ENCODE measurements at places on chromosomes 7 and 10.

DNA sequence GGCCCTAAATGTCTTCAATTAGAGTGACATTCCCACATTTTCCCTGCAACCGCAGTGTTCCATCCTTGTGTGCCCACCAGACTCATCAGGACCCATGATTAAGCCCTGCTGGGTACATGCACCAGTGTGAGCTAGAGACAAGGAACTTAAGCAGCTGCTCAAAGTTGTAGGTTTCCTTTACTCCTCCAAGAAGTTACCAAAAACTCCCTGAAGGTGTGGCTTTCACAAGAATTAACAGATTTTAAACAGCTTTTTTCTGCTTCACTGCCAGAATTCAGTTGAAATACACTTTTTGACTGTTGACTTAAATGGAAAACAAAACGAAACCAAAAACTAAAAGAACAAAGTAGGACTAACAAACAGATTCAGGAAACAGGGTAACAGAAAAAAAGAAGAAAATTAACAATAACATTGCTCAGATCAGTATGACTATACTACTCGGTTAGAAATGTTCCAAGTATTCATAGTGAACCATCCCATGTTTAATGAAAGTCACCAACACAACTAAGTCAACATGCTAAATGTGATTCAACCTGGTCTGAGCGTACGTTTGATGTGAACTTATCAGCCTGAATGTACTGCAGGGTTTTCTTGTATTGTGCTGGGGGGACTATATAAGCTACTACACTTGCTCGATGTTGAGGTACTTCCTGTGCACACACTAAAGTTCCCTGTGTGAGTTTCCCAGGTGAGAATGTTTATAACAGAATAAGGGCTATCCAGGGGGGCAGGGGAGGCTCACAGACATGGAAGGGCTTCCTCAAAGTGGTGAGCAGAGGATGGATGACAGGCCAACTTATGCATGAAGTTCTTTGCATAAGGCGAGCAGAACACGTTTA lies 22.2 kb downstream of the SLC37A3 start:
- H3K4me3 ChIP-seq = peak overlapping the region; percentile 88
- DNase-seq = no peak
- peaks cover 7% of the 10 kb centered on the region for H3K4me1 ChIP-seq
- H3K27me3 ChIP-seq = no peaks in the 10 kb centered on the region
- peak overlapping the region; percentile 93 for H3K27ac ChIP-seq

DNA sequence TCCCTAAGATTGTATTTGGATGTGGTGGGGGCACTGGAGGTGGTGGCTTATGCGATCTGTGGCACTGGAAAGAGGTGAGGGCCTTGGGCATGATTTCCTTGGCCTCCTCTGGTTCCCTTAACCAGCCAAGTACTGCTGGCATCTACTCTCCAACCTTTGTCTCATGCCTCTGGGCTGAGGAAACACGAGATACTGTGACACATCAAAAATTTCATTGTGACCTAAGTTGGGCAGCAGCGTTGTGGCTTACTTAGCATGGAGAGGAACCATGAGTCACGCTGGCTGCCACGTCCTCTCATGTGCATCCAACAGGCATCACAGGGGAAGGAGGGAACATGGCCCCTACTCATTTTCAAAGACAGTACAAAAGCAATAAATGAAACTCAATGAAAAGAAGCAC lies 29.7 kb upstream of the GSDME start:
- no peaks in the 10 kb centered on the region for H3K27me3 ChIP-seq
- DNase-seq = no peak
- no peaks in the 10 kb centered on the region for H3K4me1 ChIP-seq
- H3K27ac ChIP-seq = no peak overlapping the region

- peak; percentile 37 for DNase-seq
- H3K27ac ChIP-seq = peak overlapping the region; percentile 91
- peaks cover 27% of the 10 kb centered on the region for H3K4me1 ChIP-seq
Observed at GRCh38 chr10:61896854-61897661, 4.4 kb upstream of the ARID5B start.

DNA sequence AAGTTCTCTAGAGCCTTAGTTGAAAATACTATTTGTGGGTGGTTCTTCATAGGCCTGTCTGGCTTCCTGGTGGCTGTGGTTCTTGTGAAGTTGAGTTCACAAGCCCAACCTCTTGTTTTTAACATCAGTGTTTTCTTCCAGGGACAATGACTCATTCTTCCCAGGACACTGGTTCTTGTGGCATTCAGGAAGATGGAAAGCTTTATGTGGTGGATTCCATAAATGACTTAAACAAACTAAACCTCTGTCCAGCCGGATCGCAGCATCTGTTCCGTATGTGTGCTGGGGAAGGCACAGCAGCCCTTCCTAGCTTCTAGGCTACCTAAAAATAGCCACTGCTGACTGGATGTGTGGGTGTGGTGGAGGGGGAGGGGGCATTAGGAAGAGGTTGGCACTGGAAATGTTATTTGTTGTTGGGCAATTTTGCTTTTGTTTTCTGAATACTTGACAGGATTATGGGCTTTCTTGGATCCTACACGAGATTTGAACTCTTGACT lies 3.9 kb downstream of the LSMEM1 start:
- H3K4me3 ChIP-seq = no peak overlapping the region
- DNase-seq = no peak

- no peak for DNase-seq
- peaks cover 34% of the 10 kb centered on the region for H3K27me3 ChIP-seq
- H3K27ac ChIP-seq = no peak overlapping the region
- H3K4me3 ChIP-seq = peak overlapping the region; percentile 13
- peaks cover 5% of the 10 kb centered on the region for H3K4me1 ChIP-seq
Observed at GRCh38 chr7:80134115-80134535, 506 bp upstream of the GNAI1 start.

DNA sequence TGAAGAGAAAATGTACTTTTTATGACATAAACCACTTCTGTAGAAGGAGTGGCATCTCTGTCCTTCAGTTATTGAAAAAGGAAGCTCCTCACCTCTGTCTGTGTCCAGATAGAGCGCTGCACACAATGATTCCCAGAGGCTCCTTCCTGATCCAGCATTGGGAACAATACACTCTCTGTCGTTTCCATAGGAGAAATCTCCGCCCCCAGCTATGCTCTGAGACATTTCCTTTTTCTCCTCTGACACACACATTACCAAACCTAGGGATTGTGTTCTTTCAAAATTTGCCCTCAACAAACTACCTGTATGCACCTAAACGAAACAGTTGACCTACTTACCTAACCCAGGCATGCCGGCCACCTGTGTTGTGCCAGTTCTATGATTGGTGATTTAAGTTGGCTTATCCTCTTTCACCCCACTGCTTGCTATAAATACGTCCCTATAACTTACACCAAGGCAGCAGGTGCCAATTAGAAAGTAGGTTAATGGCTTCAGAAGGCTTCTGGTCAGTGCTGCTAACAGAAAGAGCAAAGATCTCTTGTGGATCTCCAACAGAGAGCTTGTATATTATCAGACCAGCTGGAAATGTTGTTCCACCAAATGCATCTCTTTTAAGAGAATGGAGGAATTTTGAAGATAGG lies 140.1 kb upstream of the JCAD start:
- DNase-seq = no peak
- no peak overlapping the region for H3K4me3 ChIP-seq
- H3K27me3 ChIP-seq = peaks cover 30% of the 10 kb centered on the region
- no peak overlapping the region for H3K27ac ChIP-seq
- no peaks in the 10 kb centered on the region for H3K4me1 ChIP-seq
- no peaks in the 10 kb centered on the region for H3K36me3 ChIP-seq

- no peak overlapping the region for H3K4me3 ChIP-seq
- no peaks in the 10 kb centered on the region for H3K36me3 ChIP-seq
- no peak for DNase-seq
- no peak overlapping the region for H3K27ac ChIP-seq
Observed at GRCh38 chr10:108970016-108970415, 953.3 kb downstream of the XPNPEP1 start.

DNA sequence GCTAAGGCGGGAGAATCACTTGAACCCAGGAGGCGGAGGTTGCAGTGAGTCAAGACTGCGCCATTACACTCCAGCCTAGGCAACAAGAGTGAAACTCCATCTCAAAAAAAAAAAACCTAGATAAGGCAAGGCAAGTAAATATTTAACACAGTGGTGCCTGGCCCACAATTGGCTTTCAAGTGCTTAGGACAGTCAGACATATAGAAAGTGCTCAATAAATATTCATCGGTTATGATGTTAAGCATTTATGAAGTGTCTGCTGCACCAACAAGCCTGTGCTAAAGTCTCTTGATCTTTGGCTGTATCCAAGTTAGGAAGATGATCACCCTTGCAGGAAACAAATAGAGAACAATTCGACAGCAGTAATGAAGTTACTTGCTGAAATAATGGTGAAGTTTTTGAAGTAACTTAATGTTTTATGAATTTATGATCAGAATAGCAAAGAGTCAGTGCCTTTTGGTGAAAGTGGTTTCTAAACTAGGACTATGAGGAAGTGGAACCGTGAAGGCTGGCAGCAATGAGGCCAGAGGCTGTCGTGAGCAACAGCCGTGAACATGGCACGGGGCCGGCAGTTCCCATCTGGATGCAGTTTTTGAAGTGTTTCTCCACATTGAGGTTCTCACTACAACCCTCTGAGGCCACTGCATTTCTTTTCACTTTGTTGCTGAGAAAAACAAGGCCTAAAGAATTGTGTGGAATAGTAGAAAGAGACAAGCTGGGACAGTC lies 48.1 kb upstream of the GATA3 start:
- no peaks in the 10 kb centered on the region for H3K4me1 ChIP-seq
- H3K36me3 ChIP-seq = peaks cover 2% of the 10 kb centered on the region
- H3K4me3 ChIP-seq = no peak overlapping the region
- H3K27ac ChIP-seq = no peak overlapping the region
- no peak for DNase-seq

- no peaks in the 10 kb centered on the region for H3K27me3 ChIP-seq
- H3K27ac ChIP-seq = no peak overlapping the region
- no peak overlapping the region for H3K4me3 ChIP-seq
- H3K36me3 ChIP-seq = no peaks in the 10 kb centered on the region
Observed at GRCh38 chr7:72538856-72539255, 126.7 kb upstream of the CALN1 start.

- DNase-seq = no peak
- H3K4me1 ChIP-seq = peaks cover 7% of the 10 kb centered on the region
- peak overlapping the region; percentile 12 for H3K4me3 ChIP-seq
- no peak overlapping the region for H3K27ac ChIP-seq
- H3K27me3 ChIP-seq = peaks cover 9% of the 10 kb centered on the region
- peaks cover 2% of the 10 kb centered on the region for H3K36me3 ChIP-seq
Observed at GRCh38 chr10:64044098-64044497, 522.9 kb downstream of the REEP3 start.

GRCh38 chr7:158368449-158368848 lies 219.2 kb downstream of the PTPRN2 start:
- H3K4me3 ChIP-seq = no peak overlapping the region
- peaks cover 24% of the 10 kb centered on the region for H3K27me3 ChIP-seq
- no peaks in the 10 kb centered on the region for H3K4me1 ChIP-seq
- no peak for DNase-seq
- H3K36me3 ChIP-seq = no peaks in the 10 kb centered on the region

DNA sequence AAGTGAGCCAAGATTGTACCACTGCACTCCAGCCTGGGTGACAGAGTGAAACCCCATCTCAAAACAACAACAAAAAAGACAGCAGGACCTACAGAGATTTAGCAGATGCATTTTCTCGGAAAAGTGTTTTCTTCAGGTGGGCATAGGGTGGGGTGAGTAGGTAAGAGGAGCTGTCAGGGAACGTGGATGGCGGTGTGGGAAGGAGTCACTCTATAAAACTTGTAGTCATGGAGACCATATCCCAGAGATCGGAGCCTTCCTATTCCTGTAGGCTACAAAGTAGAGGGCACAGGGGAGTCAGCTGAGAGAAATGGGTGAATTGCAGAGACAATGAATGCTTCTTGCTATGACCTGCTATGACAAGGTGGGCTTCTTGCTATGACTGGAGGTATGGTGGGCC lies 283.0 kb upstream of the FOXK1 start:
- no peak for DNase-seq
- H3K27me3 ChIP-seq = peaks cover 7% of the 10 kb centered on the region
- H3K36me3 ChIP-seq = no peaks in the 10 kb centered on the region
- no peak overlapping the region for H3K4me3 ChIP-seq
- no peaks in the 10 kb centered on the region for H3K4me1 ChIP-seq
- H3K27ac ChIP-seq = no peak overlapping the region

DNA sequence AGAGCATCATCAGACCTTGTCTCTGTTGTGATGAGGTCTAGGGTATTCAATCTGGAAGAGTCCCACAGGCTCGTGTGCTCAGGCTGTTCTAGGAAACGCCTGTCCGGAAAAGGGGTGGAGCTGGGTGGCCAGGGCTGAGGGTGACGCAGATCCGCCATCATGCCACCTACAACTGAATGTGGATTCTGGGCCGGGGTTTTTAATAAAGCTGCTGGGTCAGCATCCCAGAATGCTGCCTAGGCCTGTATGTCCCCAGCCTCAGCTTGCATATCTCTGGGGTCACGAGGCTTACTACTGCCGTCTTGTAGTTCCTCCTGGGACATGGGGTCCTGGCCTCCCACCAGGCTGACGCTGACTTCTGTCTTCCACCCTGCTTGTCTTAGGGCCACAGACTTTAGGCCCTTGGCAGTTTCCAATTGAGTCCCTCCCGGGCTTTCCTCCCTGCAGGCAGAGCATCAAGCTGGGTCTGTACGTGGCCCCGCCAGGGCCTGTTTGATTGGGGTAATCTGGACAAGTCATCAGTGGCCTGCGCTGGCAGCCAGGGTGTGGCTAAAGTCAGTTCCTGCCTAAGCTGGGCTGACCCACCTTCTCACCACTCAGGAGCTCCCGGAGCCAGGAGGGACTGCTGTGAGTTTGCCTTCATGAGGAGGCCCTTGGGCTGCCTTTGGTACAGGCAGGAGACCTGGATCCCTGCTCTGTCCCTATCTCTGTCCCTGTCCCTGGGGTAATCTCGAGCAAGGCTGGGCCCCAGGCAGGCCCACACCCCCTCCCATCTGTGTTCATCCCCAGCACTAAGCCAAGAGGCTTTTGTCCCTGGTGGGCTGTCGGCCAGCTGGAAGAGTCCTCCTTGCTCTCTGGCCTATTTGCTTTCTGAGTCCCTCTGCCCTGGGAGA lies 79.9 kb downstream of the ZMIZ1 start:
- no peaks in the 10 kb centered on the region for H3K27me3 ChIP-seq
- no peak overlapping the region for H3K4me3 ChIP-seq
- peaks cover 40% of the 10 kb centered on the region for H3K4me1 ChIP-seq
- H3K36me3 ChIP-seq = no peaks in the 10 kb centered on the region
